ENCODE measurements at places on chromosomes 5 and 9.

DNA sequence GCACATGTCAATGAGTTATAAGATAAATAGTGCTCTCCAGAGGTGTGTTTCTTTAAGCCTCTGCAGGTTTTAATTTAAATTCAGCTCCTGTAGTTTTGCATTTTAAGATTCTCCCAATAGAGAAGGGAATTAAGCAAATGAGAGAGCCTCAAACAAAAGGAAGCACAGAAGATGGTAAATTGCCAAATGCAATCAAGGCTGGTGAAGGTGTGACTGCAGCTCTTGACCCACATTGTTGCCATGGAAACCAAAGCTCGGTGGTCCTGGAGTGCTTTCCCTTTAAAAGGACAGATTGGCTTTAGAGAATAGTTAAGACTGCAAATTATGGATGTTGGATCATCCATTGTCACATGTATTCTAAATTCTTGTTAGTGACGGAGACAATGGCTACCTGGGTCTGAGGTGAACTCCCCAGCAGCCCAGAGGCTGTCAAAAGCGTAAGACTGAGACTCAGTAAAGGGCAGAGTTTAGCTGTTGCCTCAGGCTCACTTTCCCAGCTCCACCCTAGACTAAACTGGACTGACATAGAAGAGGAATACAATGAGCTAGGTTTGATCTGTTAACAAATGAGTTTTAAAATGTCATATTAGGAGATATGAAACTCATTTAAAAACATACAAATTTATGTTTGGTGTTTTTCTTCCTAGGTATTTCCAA, 12.3 kb downstream of the GAPT start:
- no peak for DNase-seq

DNA sequence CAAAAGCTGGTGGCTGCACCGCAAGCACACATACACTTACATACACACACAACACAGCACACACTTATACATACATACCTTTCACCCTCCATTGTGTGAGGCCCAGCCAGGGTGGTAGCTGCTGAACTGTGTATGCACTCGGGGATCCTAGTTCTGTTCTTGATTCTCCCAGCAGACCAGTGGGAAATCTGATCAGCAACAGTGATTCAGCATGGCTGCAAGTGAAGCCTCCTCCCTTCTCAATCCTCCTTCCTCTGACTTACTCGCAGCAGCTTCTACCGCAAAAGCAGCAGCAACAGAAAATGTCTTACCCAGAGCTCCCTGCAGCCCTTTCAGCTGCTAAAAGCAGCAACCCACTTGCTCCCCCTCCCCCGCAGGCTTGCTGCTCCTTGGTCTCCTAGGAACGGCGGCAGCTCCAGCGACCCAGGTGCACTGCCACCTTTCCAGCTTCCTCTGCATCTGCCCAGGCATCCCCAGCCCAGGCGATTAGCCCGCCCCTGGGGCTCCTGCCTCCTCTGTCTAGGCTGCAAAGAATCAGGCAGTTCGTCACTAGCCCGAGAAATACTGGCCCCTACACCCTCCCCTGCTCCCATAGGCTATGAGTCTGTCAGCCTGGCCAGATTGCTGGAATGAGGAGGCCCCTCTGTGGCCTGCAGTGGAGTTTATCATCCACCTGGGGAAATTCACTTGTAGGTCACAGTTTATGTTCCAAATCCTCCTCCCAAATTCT, at the start of gene KLHL3:
KLHL3 (minus strand) TSS at position 535 of the 730 bp plus-strand sequence; CDS start at position 92, 443 bp downstream.
- no peak for DNase-seq

DNA sequence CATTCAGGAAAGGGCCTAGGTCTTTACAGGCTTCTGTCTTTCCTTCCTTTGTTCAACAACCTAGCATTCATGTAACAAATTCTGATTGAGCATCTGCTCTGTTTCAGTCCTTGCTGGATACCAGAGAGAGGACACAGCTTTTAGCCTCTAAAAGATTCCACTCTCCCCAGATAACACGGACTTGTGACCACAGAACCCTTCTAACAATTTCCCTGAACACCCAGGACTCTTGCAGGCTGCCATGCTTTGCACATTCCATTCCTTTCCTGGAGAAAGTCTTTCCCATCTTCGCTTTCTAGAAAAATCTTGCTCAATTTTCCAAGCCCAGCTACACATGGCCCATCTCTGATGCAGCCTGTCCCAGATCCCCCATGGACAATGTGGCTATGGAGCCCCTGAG, 310.9 kb downstream of the ACTL7B start:
- DNase-seq = no peak

DNA sequence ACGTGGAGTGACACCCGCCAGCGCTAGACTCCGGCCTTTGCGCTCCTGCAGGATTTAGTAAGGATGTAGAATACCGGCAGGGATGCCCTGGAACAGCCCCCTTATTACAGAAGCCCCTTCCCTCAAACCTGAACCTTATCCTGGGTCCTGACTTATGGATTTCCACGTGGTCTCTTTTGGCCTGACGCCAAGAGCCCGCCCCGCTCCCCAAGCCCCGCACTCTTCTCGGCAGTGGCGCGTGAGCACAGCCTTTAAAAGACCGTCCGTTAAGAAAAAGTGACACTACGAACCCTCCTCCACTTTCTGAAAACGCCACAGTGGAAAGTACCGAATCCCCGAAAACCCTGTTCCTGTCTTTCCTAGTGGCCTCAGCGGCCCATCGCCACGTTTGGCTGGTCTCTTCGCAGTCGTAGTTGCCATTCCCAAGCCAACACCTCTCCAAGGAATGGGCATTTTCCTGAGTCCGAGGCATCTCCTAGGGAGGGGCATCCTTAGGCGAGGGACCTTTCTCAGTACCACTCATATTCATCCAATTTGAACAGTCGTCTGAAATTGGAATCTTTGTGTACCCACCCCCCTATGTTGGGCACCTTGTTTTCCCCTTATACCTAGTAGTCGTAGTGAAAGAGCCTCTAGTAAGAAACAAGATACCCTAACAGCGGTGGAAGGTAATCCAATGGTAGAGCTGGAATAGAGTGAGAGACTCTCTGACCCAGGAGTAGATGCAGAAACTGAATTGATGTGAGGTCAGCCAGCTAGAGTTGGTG, 732 bp upstream of the MCIDAS start:
- no peak for DNase-seq

DNA sequence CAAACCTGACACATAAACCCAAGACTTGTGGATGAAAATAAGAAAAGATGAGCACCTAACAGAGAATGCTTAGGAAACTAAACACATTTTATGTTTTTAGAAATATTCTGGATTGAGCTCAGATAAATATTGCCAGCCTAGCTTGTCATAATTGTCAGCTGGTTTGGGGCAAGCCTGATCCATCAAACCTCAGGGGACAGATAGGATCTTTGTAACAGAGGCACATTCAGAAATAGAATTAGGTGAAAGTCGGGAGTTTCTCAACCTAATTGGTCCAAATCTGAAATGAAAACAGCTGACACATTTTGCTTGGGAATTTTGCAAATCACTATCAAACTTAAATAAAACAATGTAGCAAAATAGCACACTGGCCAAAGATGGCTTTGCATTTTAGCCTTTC, 503.7 kb downstream of the ANXA1 start:
- no peak for DNase-seq

DNA sequence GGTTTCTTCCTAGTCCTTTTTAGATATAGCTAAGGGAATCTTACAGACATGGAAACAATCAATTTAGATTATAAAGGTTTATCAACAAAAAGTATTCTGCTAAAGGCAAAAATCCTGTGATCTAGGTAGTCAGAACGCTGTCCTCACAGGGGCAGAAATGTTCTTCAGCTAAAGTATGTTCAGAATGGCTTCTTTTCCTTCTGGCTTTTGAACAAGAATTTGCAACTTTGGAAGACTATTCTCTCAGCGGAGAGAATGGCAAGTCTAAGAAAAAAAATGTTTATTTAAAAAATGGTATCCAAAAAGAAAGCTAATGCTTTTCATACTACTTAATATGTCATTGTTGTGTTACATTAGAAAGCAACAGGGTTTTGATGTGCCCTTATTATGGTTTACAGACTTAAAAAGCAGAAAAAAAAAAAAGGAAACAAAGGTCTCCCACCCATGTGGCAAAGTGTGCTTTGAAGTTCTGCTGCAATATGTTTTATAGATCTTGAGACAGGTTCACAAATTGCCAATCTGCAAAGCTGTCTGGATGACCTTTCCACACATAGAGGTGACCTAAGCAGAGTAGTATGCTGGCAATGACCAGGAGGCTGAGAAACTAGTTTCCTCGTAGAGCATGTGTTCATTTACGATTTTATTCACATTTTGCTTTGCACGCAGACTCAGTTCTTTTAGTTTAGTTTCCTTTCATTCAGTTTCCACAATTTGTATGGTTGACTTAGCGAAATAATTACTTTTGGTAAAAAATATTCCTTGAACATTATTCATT, 45.1 kb upstream of the PJA2 start:
- DNase-seq = no peak

- no peak for DNase-seq
These were observed 219.6 kb upstream of the RORB start for GRCh38 chr9:74277532-74277931.

GRCh38 chr9:137406085-137406760, 16.7 kb downstream of the EXD3 start:
- no peak for DNase-seq

DNA sequence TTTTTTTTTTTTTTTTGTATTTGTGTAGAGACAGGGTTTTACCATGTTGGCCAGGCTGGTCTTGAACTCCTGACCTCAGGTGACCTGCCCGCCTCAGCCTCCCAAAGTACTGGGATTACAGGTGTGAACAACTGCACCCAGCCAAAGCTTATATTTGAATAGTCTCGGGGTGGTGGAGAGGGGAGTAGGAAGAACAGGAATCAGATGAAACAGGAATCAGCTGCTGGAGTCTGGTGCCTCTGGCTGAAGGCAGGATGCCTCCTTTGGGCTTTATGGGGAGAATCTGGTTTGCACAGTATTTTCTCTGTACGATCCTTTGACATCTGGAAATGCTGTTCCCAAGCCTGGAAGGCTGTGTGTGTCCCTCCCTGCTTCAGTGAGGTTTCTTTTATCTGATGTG, 10.9 kb downstream of the C5orf52 start:
- DNase-seq = no peak

DNA sequence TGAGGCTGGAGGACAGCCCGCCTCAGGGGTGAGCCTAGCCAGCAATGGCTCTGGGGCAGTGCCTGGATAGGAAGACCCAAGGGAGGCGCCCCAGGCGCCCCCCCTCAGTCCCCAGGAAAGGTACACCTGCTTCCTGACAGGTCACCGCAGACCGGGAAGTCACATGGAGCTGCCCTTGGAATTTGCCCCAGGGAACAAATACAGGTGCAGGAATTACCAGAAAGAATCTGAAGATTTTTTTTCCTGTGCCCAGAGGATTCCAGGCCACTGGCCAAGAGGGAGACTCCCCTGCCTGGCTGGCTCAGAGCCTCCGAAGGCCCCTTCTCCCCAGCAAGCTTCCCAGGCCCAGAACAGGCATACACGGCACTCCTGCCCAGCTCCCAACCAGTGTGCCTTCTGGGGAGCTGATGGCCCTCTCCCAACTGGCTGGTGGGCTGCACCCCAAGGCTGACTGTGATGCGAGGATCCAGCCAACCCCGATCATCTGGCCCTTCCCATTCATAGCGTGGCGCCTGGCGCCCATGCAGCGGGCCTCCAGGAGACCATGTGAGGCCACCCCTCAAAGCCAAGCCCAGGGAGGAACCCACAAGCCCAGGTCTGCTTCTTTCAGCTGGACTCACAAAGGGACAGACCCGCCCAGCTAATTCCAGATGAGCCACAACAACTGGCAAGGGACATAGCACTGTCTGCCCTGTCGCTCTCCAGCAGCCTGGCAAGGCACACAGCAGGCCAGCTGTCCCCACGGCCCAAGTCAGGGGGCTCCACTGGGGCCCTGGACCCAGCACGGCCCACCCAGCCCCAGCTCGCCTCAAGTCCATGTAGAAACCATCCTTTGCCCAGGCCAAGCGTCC, 2.3 kb downstream of the TPRN start:
- DNase-seq = no peak

DNA sequence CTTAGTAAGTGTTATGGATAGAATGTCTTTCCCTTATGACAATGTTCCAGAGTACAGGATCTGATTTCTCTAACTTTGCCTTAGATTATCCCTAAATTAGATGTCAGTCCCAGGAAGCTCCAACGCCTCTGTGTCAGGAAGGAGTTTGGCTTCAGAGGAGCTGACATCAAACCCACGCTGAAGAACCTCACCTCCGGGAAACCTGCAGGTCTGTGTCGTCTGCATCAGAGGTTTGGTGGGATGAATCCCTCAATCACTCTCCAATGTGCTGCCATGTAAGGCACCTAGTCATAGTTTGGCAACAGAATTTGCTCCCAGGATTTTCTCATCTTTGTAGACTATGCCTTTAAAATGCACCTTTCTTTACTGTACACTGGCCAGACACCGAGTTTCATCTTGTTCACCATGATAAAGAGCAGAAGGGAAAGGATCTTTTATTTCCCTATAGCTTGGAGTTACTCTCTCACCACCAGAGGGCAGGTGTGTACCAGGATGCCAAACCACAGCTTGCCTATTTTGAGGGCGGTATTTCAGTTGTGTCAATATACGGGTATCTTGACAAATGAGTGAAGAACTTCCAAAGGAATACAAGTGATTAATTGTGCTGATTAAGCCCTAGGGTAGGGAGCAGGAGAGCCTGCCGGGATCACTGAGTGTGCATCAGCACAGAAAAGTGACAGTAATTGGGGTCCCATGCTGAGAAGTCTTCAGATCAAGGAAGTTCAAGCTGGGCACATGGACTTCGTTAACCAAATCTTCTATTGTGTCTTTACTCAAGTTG, 23.4 kb downstream of the MINAR2 start:
- DNase-seq = peak; percentile 15

DNA sequence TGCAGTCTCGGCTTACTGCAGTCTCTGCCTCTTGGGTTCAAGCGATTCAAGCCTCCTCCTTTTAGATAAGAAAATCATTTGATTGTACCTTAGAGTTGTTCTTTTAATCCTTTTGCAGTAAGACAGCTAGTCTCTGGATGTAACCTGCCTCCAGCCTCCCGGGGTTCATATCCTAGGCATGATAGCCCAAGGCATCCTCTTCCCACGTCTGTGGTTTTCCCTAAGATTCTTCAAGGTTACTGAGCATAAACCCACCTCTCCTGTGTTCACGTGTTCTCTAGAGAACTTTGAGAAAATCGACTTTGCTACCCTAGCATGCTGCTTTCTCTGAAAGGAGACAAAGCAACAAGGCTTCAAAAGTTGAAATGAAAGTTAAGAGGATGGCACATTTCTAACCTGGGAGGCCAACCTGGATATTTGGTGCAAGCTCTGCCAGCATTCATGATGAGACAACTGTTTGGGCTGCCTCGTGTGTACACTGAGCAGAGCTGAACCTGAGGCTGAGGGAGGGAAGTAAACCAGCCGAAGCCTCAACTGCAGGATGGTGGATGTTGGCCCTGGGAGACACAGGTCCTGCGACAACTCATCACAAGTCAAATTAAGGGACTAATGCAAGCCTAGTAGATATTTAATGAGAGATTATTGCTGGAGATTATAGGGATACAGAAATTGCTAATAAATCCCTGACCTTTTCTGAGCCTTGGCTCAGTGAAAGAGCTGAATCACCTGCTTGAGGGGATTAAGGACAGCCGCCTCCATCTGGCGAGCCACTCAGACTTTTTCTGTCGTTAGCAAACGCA, 261.8 kb downstream of the ARHGAP26 start:
- DNase-seq = no peak

- no peak for DNase-seq
These were observed 181.7 kb upstream of the S1PR3 start for GRCh38 chr9:88809355-88810161.

Measured in stimulated activated CD4-positive, alpha-beta T cell treated with anti-CD3 and anti-CD28 coated beads, TNF-alpha, amount 100 ng/mL, for 4 hours (primary cell).